Stimulated activated naive CD8-positive, alpha-beta T cell treated with anti-CD3 and anti-CD28 coated beads, Interleukin-15, amount 100 ng/mL, for 72 hours (primary cell): ENCODE measurements at places on chromosomes 5 and 9.

DNA sequence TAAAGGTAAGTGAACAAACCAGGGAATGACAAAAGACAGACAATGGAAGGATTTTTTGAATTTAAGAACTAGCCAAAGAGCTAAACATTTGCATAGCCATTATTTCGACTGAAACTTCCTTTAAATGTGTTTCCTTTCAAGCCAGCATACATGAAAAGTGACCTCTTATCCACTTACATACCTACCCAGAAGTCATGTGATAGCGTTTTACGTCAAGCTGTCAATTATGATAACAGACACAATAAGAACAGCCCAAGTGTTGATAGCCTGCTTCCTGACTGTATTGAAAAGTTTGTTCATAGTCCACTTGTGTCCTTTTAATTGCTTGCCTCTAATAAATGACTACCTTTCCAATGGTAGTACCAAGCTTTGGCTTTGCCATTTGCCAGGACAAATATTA lies 206.0 kb downstream of the NFIB start:
- no peak for DNase-seq

GRCh38 chr9:37471942-37472684 lies 6.9 kb upstream of the ZBTB5 start:
- DNase-seq = no peak

DNA sequence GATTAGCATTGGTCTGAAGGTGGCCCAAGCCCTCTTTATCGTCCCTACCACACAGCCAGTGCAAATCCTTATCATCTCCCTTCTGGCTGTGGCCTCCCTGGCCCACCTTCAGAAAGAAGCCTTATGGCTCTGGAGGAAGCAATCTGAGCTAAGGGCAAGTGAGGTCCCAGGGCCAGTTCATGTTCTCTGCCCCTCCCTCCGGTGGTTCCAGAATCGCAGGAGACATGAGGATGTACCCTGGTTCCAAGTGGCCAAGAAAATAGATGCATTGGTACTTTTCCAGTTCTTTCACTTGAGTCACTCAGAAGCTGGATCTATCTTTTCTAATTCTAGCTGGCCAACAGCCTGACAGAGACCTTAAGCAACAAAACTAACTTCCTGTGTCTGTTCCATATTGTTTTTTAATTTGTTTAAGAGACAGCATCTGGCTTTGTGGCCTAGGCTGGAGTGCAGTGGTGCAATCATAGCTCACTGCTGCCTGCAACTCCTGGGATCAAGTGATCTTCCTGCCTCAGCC lies 60.7 kb downstream of the LHFPL2 start:
- no peak for DNase-seq

- no peak for DNase-seq
These were observed 12.5 kb downstream of the AGXT2 start for GRCh38 chr5:35035271-35035670.

DNA sequence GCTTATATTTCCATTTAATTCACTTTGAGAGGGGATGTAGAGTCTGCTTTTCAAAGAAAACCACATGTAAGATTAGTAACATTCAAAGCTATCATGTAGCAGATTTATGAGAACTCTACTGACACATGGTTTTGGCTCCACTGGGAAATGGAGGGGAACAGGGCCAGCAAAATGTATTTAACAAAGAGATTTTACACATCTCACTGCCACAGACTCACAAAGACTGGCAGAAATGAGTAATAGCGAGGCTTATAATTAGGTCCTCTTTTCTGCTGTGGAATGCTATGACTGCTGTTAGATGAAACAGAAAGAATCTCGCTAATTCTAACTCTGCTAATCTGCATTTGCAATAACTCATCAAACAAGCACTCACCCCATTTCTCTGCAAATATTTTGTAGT lies 4.5 kb downstream of the DAP start:
- no peak for DNase-seq

- DNase-seq = no peak
These were observed 9.6 kb upstream of the CCDC171 start for GRCh38 chr9:15543047-15543813.
